ENCODE measurements at places on chromosomes 2 and 18. TPM values are rescaled to one million over a fixed set of nuclear protein-coding genes. Genes with fewer than 3 reads are reported as not detected.

TRIP12 gene
- 252 TPM for total RNA-seq

FBLN7 gene
- 0.27 TPM for total RNA-seq

UGT1A5 gene
- 7.1 TPM for total RNA-seq

ANKRD30BL gene
- not detected for total RNA-seq

FBXO48 gene
- 2.4 TPM for total RNA-seq

CROCC2 gene
- not detected for total RNA-seq

RIT2 gene
- not detected for total RNA-seq

AAK1 gene
- 46.7 TPM for total RNA-seq

MROH2A gene
- total RNA-seq: 0.33 TPM

DUSP2 gene
- total RNA-seq: 5.9 TPM

TDRD15 gene
- total RNA-seq: not detected

COX7A2L gene
- 97.5 TPM for total RNA-seq

PROM2 gene
- total RNA-seq: 24.7 TPM

RSAD2 gene
- 37.2 TPM for total RNA-seq

GCC2 gene
- 60.4 TPM for total RNA-seq

KCNIP3 gene
- 1.1 TPM for total RNA-seq

CNRIP1 gene
- not detected for total RNA-seq

STARD6 gene
- total RNA-seq: not detected

CCDC148 gene
- 5.1 TPM for total RNA-seq

PDE1A gene
- total RNA-seq: 0.26 TPM

SMYD1 gene
- not detected for total RNA-seq

RNF152 gene
- 1.0 TPM for total RNA-seq

MYL1 gene
- total RNA-seq: not detected

POTEE gene
- 0.17 TPM for total RNA-seq

NT5C1B gene
- total RNA-seq: not detected

RFTN2 gene
- 0.05 TPM for total RNA-seq

PSTPIP2 gene
- total RNA-seq: 2.6 TPM

DSC1 gene
- total RNA-seq: not detected

VIT gene
- not detected for total RNA-seq

EVX2 gene
- not detected for total RNA-seq

TUBA3E gene
- total RNA-seq: not detected

SPHKAP gene
- total RNA-seq: not detected

VPS54 gene
- 10.5 TPM for total RNA-seq

MEP1B gene
- not detected for total RNA-seq

DPP4 gene
- 27.6 TPM for total RNA-seq

ABCB11 gene
- total RNA-seq: 2.1 TPM

ABCG8 gene
- total RNA-seq: 1.6 TPM

GYPC gene
- not detected for total RNA-seq

HOXD10 gene
- not detected for total RNA-seq

STPG4 gene
- 12.7 TPM for total RNA-seq

VAMP8 gene
- 90.8 TPM for total RNA-seq

NBAS gene
- 30.4 TPM for total RNA-seq

TYMS gene
- total RNA-seq: 84.1 TPM

KCTD1 gene
- 63.2 TPM for total RNA-seq

AKAIN1 gene
- not detected for total RNA-seq

SERPINB13 gene
- total RNA-seq: not detected

ALLC gene
- not detected for total RNA-seq

CDKL4 gene
- 1.3 TPM for total RNA-seq

ANKRD30B gene
- not detected for total RNA-seq

ZNF396 gene
- total RNA-seq: 2.7 TPM

PTPN18 gene
- 66.0 TPM for total RNA-seq

SDC1 gene
- 136 TPM for total RNA-seq

CKAP2L gene
- total RNA-seq: 42.5 TPM

SGPP2 gene
- 48.8 TPM for total RNA-seq

LHCGR gene
- total RNA-seq: not detected

MLPH gene
- 47.2 TPM for total RNA-seq

NGEF gene
- total RNA-seq: 1.3 TPM

TNS1 gene
- 2.3 TPM for total RNA-seq

ZSWIM2 gene
- total RNA-seq: not detected
